ENCODE measurements at places on chromosomes 7 and 10. TPM values are rescaled to one million over a fixed set of nuclear protein-coding genes. Genes with fewer than 3 reads are reported as not detected.

DNA sequence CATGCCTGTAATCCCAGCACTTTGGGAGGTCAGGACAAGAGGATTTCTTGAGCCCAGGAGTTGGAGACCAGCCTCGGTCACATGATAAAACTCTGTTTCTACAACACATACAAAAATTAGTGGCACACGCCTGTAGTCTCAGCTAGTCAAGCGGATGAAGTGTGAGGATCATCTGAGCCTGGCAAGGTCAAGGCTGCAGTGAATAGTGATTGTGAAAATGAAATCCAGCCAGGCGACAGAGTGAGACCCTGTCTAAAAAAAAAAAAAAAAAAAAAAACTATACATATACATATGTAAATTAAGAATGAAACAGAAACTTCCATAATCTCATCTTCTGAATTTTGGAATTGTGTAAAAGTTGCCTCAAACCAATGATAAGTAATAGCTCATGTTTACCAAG lies 18.2 kb upstream of the FAM170B start:
- DNase-seq = no peak

DNA sequence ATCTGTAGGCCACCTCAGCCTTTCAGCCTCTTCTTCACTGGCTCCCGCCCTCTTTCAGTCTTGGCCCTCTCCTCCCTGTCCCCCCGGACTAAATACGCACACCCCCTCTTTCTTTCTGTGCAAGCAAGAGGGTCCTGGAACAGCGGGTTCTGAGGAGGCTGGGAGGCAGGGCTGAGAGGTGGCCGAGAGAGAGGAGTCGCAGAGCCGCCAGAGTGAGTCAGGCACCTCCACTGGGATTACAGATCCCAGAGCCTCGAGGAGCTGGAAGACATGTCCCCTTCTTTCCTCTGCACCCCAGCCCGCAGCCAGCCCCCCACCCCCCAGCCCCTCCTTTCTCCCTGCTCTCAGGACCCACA lies 182 bp downstream of the CCDC136 start:
- DNase-seq = no peak

DNA sequence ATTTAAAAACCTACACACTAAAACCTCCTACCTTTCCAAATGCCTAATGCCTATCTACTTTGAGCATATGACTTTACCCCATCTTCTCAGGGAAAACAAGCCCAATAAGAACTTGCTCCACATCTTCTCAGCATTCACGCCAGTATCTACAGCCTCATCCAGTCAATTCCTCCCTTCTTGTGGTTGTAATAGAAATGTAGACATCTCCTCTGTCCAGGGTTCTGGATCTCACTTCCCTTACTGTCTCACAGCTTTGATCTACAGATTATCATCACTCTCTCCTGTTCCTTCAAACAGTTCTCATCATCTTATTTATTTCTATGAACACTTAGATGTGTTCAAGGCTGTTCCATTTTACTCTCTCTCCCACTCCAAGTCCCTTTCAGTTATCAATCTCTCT lies 70.4 kb upstream of the NOBOX start:
- DNase-seq = no peak

DNA sequence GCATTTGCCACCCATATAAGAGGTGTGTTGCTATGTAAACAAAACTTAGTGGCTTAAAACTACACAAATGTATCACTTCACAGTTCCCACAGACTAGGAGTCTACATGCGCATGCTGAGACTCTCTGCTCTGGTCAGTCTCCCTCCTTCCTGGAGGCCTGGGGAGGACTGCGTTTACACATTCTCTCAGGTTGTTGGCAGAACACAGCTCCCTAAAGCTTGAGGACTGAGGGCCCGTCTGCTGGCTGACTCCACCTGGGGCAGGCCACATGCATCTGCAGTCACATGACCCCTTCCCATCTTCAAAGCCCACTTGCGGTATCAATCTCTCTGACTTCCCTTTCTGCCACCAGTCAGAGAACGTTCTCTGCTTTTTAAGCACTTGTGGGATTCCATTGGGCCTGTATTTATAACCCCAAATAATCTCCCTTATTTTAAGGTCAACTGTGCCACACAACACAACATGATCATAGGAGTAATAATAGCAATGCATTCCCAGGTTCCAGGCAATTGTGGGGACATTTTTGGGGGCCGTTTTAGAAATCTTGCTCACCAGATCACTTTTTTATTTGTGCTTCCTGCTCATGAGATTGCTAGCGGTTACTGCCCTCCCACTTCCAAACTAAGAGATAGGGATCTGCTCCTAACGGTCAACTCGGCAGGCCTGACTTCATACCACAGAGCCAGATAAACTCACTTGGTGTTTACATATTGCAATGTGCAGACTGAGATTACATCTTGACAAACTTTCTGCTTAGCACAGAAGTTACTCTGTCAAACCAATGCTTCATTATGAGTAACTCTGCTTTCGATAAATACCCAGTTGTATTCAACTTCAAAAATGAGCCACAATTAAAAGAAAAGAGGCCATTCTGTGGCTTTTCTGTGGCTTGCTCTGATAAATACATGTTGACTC lies 96.3 kb downstream of the ALOX5 start:
- peak; percentile 66 for DNase-seq

DNA sequence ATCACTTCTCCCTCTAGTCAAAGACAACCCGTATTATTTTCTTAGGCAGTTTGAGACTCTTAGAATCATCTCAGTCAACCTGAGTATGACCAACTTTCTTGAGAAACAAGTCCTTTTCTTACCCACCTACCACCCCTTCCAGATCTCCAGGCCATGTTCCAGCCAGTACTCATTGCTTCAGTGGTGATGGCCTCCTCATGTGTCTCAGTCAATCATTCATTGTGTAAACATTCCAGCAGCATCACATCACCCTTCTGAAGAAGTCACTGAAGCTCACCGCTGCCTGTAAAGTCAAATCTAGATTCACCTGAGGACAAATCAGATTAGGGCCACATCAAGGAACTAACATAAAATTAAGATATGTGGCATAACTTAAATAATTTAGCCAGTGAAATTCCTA lies 467.2 kb upstream of the NRP1 start:
- no peak for DNase-seq

DNA sequence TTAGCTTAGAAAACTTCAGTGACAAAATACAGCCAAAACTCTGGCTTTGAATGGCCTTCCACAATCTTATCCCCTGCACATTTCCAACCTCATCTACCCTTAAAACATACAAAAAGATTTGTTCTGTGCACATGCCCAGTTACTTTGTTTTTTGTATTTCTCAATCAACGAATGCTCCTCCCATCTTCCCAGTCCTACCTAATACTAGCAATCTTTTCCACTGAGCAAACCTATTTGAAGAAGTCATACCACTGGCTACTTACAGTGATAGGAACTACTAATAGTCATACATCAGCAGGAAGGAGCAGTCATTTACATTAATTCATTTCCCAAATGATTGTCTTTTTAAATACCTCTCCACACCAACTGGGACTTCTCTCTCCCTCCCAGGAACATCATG lies 2.5 kb downstream of the USP54 start:
- DNase-seq = no peak

GRCh38 chr10:24790599-24790998 lies 66.9 kb upstream of the ARHGAP21 start:
- no peak for DNase-seq

- peak; percentile 92 for DNase-seq
These were observed 531.3 kb upstream of the FZD8 start for GRCh38 chr10:36173364-36173763.

Gene CALHM1
- not detected for total RNA-seq

DNA sequence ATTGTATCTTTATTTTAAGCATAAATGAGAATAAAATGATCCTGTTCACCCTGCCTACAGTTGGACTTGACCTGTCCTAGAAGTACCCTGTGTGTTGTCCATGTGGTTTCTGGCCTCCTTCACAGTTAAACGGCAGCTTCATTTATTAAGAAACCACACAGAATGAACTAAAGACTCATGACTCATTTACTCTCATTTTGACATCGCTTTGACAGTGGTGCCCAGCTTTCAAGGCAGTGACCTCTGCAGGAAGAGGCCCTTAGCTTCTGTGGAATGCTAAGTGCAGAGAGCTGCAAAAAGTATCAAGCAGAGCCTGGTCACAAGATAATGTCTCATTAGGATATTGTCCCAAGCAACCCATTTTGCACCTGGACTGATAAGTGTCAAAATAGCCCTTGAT lies 93.4 kb downstream of the AVL9 start:
- peak; percentile 77 for DNase-seq

DNA sequence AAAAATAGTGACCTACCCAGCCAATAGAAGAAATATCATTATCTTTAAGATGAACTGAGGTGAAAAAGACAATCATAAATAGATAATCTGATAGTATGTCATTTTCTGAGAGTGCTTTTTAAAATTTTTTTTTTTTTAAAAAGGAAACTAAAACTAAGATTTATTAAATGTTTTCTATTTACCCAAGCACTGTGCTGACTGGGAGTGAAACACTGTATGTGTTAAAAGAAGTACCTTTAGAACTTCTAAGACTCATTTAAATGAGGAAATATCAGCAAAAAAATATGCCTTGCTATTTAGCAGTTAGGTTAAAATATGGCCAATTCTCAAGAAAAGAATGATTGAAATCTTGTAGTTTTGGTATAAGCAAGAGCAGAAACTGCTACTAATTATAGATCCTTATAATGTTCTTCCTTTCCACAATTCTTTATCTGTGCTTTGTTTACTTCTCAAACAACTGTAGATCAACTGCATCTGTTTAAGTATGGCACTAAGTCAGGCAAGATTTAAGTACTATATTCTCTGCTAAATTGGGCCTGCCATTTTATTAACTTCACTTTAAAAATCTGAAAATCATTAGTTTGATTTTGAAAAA lies 39.5 kb upstream of the WNT2 start:
- no peak for DNase-seq

- no peak for DNase-seq
These were observed 328.1 kb downstream of the KCNMA1 start for GRCh38 chr10:77309509-77309908.

Gene RPEL1
- 0.13 TPM for total RNA-seq

Gene HOXA9
- total RNA-seq = 0.18 TPM

DNA sequence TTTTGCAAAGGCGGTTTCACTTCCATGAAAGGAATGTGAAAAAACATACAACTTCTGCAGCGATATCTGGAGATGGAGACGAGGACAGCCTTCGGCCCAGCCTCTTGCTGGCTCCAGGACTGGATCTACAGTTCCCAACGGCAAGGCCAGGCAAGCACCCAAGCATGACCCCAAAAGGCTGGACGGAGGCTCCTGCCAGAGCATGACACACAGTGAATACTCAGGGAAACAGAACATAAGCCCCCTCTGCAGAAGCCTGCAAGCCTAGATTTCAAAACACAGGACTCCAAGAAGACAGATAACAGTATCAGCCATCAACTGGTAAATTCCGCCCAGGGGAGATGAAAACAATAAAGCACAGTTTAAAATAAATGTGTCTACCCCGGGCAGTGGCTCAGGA lies 3.3 kb upstream of the LRRC27 start:
- DNase-seq = no peak

DNA sequence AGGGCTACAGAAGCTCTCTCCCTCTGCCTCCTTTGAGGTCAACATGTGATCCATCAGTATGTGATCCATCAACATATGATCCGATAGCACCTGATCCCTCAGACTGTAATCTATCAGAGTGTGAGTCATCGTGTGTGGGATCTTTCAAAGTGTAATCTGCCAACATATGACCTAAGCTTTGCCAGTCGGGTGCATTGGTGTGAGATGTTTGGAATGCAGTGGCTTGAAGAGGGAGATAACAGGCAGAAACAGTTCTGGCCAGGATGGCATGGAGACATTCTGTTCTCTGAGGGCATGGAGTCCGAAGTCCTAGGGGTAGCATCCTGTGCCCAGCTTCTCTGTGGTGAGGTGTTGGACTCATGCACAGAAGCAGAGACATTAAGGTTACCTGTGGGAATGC lies 217.7 kb upstream of the ETV1 start:
- no peak for DNase-seq

- no peak for DNase-seq
These were observed 227.2 kb upstream of the GRB10 start for GRCh38 chr7:51009716-51010496.

GRCh38 chr7:139851770-139852481 lies 22.9 kb downstream of the TBXAS1 start:
- DNase-seq = no peak

Gene FXYD4
- total RNA-seq = not detected

GRCh38 chr7:149261316-149261828 lies 624 bp upstream of the ZNF783 start:
- DNase-seq = no peak

Gene CYP3A4
- not detected for total RNA-seq

Gene PRPS1L1
- not detected for total RNA-seq

GRCh38 chr10:54710918-54711317 lies 90.1 kb downstream of the PCDH15 start:
- no peak for DNase-seq

- DNase-seq = no peak
These were observed 20.2 kb upstream of the OPTN start for GRCh38 chr10:13079776-13080050.

Gene LRRD1
- total RNA-seq = not detected

- DNase-seq = no peak
These were observed 32.5 kb upstream of the DAGLB start for GRCh38 chr7:6480323-6480660.

Gene CCT6A
- total RNA-seq = 394 TPM

GRCh38 chr7:98493030-98493778 lies 92.3 kb upstream of the BAIAP2L1 start:
- no peak for DNase-seq

Gene SCART1
- 0.73 TPM for total RNA-seq

DNA sequence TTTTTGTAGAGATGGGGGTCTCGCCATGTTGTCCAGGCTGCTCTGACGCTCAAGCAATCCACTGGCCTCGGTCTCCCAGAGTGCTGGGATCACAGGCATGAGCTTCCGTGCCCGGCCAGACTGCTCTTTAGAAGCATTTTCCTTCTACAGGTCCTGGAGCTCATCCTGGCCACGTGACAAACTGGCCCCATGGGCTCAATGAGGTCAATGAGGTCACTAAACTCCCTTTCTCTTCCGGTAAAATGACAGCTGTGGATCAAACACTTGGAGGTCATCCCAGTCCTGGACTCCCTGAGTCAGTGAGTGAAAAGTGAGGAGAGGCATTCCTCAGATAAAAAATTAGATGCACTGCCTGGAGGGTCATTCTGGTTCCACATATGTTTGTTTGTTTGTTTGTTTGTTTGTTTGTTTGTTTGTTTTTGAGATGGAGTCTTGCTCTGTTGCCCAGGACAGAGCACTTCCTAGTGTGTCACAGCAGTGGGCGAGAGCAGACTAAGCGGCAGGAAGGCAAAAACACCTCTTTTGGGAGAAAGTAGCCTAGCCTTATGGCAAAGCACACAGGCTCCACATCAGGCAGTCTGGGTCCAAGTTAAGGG lies 134.9 kb downstream of the TNS3 start:
- DNase-seq = no peak

Gene LIPK
- total RNA-seq = not detected

DNA sequence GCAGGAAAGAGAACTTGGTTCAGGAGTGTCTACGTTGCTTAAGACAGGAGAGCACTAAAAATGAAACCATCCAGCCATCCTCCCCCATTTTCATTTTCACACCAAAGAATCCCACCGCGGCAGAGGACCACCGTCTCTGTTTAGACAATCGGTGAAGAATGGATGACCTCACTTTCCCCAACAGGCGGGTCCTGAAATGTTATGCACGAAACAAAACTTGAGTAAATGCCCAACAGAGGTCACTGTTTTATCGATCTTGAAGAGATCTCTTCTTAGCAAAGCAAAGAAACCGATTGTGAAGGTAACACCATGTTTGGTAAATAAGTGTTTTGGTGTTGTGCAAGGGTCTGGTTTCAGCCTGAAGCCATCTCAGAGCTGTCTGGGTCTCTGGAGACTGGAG lies 1.4 kb upstream of the IL6 start:
- DNase-seq = no peak

Gene MMD2
- not detected for total RNA-seq

- no peak for DNase-seq
These were observed 9.3 kb upstream of the MYL7 start for GRCh38 chr7:44150466-44150832.

Gene INA
- total RNA-seq = 0.13 TPM

All from pulmonary artery endothelial cell (primary cell).